Activated CD4-positive, alpha-beta T cell treated with anti-CD3 and anti-CD28 coated beads for 24 hours (primary cell): ENCODE measurements at places on chromosomes 3 and 15.

DNA sequence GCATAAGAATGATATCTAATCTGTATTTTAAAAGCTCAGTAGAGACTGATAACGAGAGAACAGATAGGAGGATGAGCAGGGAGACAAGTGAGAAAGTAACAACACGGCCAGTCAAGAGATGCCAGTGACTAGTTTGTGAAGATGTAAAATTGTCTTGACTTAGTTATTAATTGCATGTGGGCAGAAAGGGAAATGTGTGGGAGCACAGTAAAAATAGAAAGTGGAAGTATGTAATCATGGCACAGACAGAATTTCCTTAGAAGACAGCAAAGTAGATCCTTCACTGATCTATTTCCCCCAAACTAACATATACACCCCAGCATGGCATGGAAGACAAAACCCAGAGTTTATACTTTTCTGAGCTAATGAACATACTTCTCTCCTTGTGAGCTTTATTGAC, 344.5 kb downstream of the FGF12 start:
- DNase-seq: no peak

- DNase-seq: no peak
These were observed 14.7 kb upstream of the TRIM59 start for GRCh38 chr3:160464321-160464720.

- no peak for DNase-seq
These were observed 27.3 kb upstream of the ABI3BP start for GRCh38 chr3:101020351-101021015.

DNA sequence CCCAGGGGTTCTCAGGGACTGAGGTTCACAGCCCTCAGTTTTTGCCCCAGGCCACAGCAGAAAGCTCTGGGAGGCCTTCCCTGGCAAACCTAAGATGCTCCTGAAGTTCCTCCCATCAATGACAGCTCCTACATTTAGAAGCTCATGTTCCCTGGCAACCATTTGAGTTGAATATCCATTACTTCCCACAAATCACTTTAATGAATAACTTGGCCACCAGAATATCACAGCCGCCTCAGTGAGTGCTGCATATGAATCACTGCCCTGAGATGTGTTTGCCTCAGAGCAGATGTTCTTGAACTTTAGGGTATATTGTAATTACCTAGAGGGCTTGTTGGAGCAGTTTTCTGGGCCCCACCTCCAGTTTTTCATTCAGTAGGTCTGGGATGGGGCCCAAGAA, 27.4 kb downstream of the SLCO2A1 start:
- DNase-seq: no peak

- peak; percentile 97 for DNase-seq
These were observed 636 bp upstream of the STT3B start for GRCh38 chr3:31531992-31532586.

- no peak for DNase-seq
These were observed 93.7 kb upstream of the BOC start for GRCh38 chr3:113117511-113118234.

- no peak for DNase-seq
These were observed 533.4 kb downstream of the FOXP1 start for GRCh38 chr3:71050166-71050537.

DNA sequence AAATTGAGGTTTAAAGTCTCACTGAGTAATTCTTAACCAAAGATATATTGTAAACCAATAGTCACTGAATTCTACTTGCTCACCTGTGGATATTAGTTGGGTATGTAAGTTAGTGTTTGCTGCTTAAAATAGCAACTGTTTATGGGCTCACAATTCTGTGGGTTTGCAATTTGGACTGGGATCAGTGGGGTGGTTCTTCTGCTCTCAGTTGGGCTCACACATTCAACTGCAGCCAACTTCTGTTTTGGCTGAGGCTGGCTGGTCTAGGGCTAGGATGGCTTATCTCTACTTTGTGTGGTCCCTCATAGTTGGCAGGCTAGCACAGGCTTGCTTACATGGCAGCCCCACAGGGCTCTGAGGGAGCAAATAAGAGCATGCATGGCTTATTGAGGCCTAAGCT, 226.0 kb upstream of the LRRFIP2 start:
- DNase-seq: no peak

DNA sequence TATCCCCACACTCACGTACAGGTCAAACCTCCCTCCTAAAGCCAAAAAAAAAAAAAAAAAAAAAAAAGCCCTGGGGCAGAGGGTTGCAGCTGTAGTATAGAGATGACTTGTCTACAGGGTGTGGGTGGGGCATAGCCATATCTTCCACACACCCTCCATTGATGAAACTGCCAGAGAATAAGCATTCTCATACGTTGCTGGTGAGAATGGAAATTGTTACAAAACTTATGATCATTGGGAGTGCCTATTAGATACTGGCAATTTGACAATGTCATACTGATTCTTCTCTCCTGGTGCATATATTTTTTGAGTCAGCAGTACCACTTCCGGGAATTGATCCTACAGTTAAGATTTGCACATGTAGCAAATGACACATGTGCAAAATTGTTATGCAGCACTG, 11.0 kb upstream of the CTNNB1 start:
- peak; percentile 29 for DNase-seq

GRCh38 chr15:77032647-77033416, 37.9 kb downstream of the PSTPIP1 start:
- no peak for DNase-seq

DNA sequence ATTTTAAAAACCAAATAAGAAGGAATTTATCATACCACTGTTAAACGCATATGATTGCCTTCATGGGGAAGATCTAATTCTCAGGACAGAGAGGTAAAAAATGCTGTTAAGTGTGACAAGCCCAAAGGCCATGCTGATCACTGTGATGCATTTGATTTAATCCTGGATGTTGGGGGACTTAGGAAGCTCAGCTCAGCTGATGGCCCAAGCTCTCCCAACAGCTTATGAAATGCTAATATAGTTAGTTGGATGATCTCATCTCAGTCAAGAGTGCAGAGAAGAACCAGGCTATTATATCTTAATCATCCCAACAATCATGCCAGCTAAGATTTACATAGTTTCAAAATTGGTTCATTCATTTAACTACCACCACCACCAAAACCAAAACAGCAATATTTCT, 340.0 kb downstream of the IL20RB start:
- DNase-seq: no peak

DNA sequence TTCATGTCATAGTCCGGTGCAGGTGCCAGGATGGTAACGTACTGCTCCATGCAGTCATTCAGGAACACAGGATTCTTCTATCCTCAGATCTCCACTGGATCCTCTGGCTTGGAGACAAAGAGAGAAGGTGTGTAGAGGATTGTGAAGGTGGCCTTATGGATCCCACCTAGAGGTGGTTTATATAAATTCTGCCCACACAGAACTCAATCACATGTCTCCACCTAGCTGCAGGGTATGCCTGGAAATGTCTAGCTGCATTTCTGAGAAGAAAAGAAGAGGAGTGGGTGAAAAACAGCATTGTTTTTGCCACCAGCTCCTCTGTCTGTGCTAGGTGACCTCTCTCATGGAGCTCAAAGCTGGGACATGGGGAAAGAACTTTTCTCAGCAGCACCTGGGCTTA, 478.7 kb downstream of the PDCD6IP start:
- DNase-seq: no peak

DNA sequence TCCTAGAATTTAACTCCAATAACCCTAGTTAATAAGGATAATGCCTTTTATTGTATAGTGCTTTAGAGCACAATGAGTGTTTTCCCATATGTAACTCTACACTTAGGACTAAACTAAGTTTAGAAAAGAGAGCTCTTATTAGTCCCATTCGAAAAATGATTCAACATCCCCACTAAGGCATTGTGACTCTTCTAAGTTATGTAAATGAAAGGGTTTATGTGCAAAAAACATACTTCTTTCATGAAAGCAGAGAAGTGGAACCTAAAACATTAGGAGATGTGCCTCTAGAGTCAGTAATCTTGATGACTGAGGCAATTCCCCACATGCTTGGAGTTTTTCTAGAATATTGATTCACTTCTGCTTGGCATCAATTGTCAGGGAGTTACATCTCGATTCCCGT, 344.1 kb upstream of the ZNF717 start:
- no peak for DNase-seq

GRCh38 chr3:156750874-156751245, 75.3 kb upstream of the LEKR1 start:
- no peak for DNase-seq

- no peak for DNase-seq
These were observed 78.5 kb downstream of the RAD18 start for GRCh38 chr3:8884630-8885290.

DNA sequence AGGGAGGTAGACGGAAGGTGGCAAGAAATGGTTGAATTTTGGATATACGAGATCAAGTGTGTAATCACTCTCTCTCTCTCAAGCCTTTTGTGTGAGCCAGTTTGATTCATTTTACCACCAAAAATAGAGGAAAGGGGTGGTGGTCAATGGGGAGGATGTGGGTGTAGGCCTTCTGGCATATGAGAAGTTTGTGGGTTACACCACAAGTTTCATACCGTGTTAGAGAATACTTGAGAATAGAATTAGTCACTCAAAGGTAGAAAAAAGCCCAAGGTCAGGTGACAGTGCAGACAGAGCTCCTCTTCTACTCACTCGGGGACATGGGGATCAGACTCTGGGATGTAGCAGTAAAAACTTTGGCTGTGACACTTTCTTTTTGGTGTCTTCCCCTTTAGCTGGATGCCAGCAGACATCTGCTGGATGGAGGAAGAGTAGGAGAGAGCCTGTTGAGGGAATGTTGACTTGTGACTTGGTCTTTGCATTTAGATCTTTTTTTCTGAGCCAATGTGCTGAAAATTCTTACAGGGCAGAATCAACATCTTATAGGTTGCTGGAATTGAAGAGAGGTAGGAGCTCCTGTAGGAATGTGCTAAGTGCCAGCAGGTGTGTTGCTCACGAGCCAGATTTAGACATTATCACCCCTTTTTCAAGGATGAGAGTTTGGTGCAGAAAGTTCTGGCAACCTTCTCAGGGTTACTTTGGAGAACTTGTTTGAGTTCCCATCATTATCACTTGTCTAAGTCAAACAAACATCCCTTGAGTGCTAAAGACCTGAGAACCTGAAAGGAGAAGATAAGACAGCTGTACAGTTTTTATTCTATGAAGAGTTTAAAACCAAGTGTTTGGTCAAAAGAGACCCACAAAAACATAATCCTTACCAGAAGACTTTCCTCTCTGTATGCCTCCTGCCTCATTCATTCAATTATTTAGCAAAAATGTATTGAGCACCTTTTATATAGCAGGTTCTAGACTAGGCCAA, 43.9 kb upstream of the RYK start:
- DNase-seq: peak; percentile 27

GRCh38 chr3:9169326-9169725, 80.1 kb downstream of the SRGAP3 start:
- no peak for DNase-seq

DNA sequence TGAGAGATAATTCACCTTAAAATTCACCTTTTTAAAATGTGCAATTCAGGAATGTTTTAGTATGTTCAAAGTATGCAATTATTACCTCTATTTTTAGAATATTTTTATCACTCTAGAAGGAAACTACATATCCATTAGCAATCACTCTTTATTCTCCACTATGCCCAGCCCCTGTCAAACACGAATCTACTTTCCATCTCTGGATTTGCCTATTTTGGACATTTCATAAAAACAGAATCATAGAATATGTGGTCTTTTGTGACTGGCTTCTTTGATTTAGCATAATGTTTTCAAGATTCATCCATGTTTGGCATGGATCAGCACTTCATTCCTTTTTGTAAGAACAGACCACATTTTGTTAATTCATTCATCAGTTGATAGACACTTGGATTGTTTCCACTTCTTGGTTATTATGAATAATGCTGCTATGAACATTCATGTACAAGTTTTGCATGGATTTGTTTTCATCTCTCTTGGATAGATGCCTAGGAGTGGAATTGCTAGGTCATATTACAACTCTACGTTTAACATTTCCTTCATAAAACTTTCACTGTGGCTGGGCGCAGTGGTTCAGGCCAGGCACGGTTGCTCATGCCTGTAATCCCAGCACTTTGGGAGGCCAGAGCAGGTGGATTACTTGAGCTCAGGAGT, 12.7 kb downstream of the HMCES start:
- DNase-seq: no peak

GRCh38 chr3:129442486-129442885, 2.5 kb downstream of the IFT122 start:
- DNase-seq: no peak

- no peak for DNase-seq
These were observed 26.3 kb downstream of the RFX7 start for GRCh38 chr15:56217341-56217740.

DNA sequence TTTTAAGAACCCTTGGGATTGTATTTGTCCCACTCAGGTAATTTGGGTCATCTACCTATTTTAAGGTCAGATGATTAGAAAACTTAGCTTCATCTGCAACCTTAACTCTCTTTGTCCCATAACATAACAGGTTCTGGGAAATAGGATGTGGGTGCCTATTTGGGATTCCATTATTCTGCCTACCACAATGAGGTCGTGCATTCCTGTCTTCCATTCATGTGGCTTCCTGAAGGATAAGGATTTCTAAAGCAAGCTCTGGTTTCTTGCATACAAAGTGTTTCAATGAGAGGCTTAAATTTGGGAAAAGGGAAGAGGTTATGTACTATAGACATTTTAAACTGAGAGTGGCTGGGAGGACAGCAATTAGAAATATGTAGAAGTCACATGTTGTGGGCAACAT, 190.3 kb downstream of the MCTP2 start:
- DNase-seq: no peak

- no peak for DNase-seq
These were observed 139.8 kb downstream of the BBX start for GRCh38 chr3:107662586-107662985.

DNA sequence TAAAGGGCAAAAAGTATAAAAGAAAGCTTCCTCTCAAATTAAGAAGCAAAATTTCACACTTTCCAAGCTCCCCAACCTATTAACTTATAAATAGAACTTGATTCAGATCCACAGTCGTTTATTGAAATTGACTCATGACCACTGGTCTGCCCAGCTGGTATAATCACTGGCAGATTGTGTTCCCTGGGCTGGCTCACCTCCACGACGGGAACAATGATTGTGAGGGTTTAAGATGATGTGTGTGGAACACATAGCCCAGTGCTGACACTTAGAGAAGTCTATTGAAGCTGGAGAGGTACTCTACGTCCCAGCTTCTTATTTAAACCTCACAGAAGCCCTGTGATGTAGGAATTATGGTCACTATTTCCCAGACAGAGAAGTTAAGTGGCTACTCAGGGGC, 90.4 kb downstream of the MB21D2 start:
- DNase-seq: no peak

DNA sequence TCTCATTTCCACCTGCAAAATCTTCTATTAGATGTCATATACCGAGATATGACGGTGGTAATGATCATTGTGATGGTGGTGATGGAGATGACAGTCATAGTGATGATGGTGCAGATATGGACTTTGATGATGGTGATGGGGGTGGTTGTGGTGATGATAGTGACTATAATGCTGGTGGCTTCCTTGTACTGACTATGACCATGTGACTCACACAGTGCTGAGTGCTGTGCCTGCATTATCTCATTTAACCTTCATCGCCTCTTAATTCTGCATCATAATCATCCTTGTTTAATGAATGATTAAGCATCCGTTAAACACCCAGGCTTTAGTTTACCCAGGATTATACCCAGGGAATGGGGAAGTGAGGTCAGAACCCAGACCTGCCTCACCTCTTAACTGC, 331.7 kb downstream of the FEZF2 start:
- no peak for DNase-seq
